ENCODE measurements at places on chromosomes 6 and 20. TPM values are rescaled to one million over a fixed set of nuclear protein-coding genes. Genes with fewer than 3 reads are reported as not detected.
A peak's percentile ranks its signal among the peaks of the same experiment; 100 is the strongest.

PACRG gene
- 0.72 TPM for total RNA-seq

PLCB4 gene
- total RNA-seq, result 38.9 TPM

PEX6 gene
- total RNA-seq, result 27.1 TPM

GABRR2 gene
- 0.34 TPM for total RNA-seq

GRCh38 chr6:92779746-92780145 is 639.6 kb downstream of the EPHA7 start:
- H3K36me3 ChIP-seq, result no peaks in the 10 kb centered on the region
- no peaks in the 10 kb centered on the region for H3K27me3 ChIP-seq
- peaks cover 6% of the 10 kb centered on the region for H3K4me1 ChIP-seq
- DNase-seq, result peak; percentile 52
- no peak overlapping the region for H3K4me3 ChIP-seq

DNA sequence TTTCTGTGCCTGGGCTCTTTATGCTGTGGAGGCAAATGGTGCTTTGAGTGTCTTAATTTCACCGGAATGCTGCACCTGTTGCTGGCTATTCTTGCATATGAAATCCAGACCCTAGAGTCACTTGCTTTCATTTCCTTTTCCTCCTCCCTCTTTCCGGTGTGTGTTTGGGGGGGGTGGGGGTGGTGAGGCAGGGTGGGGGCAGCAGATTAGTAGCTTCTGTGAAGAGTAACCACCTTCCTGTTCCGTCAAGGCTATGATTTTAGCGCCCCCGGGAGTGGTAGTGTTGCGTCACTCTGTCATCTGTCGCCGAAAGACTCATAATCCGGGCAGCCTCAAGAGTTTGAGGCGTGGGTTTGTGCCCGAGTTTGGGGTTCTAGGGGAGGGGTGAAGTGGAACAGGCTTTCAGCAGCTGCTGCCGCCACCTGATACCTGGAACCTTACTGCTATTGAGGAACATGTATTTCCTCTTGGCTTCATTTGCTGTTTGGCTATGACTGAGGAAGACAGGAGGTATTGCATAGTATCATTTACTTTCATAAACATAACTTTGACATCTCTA is 49.1 kb downstream of the UTRN start:
- no peaks in the 10 kb centered on the region for H3K27me3 ChIP-seq
- no peaks in the 10 kb centered on the region for H3K36me3 ChIP-seq
